ENCODE measurements at places on chromosomes 2 and 18. TPM values are rescaled to one million over a fixed set of nuclear protein-coding genes. Genes with fewer than 3 reads are reported as not detected.

Gene ETAA1
- total RNA-seq: 18.8 TPM

DNA sequence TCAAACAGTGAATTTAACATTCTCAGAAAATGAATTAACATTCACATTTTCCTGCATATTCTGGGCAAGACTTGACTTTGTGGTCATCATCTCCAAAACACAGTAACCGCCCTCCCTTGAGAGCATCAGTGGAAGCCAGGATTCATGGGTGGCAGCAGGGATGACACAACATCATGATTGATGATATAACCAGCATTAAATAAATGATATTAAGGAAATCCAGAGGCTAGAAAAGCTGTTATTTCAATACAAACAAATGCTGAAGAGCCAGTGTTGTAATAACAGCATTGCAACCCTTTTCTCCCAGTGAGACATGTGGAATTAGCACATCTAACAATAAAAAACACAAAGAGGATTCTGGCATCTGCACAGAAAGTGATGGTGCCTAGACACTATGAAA is 41.1 kb downstream of the CDC42EP3 start:
- no peaks in the 10 kb centered on the region for H3K36me3 ChIP-seq
- no peak overlapping the region for H3K4me3 ChIP-seq
- H3K27me3 ChIP-seq: no peaks in the 10 kb centered on the region

DNA sequence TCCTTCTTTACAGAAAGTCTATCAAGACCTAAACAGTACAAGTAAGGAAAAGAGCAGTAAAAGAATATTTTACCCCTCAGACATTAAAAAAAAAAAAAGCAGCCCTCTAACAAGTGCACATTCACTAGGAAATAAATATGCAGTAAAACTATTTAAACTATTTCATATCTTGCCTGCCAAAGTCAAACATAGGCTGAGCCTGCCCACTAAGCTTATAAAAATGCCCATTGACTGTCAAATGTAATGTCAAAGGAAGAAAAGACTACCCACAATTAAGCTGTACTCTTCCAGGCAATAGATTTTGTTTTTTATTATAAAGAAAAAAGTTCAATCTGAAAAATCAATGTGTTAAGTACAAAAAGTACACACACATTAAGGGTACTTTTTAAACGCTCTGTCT is 11.8 kb downstream of the ALS2 start:
- no peak overlapping the region for H3K4me3 ChIP-seq
- no peak overlapping the region for H3K27ac ChIP-seq
- no peaks in the 10 kb centered on the region for H3K27me3 ChIP-seq
- peaks cover 7% of the 10 kb centered on the region for H3K36me3 ChIP-seq
- DNase-seq: no peak

DNA sequence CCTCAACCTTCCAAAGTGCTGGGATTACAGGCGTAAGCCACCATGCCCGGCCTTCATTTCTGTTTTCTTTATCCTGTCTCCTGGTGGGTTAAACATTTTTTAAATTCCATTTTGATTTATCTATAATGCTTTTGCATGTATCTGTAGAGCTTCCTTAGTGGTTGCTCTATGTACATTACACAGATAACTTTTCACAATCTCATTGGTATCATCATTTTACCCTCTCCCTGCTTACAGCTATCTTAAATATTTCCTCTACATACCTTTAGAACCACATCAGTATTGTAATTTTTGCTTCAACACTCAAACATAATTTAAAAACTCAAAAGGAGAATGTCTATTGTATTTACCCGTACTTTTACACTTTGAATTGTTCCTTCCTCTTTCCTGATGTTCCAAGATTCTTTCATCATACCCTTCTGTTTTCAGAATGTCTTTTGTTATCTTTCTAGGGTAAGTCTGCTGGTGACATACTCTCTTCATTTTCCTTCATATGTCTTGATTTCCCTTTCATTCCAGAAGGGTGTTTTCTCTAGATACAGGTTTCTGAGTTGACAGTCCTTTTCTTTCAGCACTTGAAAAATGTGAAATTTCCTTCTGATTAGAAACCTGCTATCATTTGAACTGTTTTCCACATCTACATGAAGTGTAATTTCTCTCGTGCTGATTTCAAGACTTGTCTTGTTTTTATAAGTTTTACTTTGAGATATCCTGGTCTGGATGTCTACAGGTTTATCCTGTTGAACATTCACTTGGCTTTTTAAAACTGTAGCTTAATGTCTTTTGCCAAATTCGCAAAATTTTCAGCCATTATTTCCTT is 21.9 kb downstream of the PPP3R1 start:
- no peak for DNase-seq
- peaks cover 29% of the 10 kb centered on the region for H3K4me1 ChIP-seq
- H3K27ac ChIP-seq: no peak overlapping the region
- no peaks in the 10 kb centered on the region for H3K36me3 ChIP-seq

Gene CDH19
- 14.7 TPM for total RNA-seq

DNA sequence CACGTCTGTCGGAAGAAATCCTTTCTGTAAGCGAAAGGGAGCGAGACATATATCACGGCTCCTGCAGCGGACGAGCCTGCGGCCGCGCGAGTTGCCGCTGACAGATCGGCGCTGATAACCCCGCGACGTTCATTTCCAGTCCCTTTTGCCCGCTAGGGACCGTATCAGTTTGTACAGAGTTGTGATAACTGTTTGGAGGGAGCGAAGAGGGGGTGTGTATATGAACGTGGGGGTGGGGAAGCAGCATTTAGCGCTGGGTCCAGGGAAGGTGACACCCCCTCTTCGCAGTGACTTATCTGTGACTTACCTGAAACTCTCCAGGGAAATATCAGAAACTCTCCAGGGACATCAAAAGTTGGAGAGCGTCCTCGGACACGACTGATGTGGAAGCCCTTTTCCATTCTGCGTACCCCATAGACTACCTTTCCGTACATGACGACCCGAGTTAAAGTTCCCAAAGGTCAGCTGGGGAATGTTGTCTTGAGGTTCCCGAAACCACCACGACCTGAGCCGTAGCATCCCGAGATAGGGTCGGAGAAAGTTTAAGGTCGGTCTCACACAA is 948 bp upstream of the GATA6 start:
- H3K27ac ChIP-seq: no peak overlapping the region
- peaks cover 29% of the 10 kb centered on the region for H3K4me1 ChIP-seq
- H3K27me3 ChIP-seq: peaks cover 87% of the 10 kb centered on the region
- peak overlapping the region; percentile 86 for H3K4me3 ChIP-seq

- H3K4me1 ChIP-seq: no peaks in the 10 kb centered on the region
- DNase-seq: no peak
- peaks cover 13% of the 10 kb centered on the region for H3K36me3 ChIP-seq
- no peaks in the 10 kb centered on the region for H3K27me3 ChIP-seq
- no peak overlapping the region for H3K27ac ChIP-seq
These were observed 972 bp downstream of the RSAD2 start for GRCh38 chr2:6878549-6878948.

Gene NT5C1B
- not detected for total RNA-seq

Gene PLEK
- total RNA-seq: not detected

- H3K27ac ChIP-seq: no peak overlapping the region
- peaks cover 2% of the 10 kb centered on the region for H3K36me3 ChIP-seq
- DNase-seq: no peak
- peaks cover 10% of the 10 kb centered on the region for H3K4me1 ChIP-seq
These were observed 31.0 kb downstream of the VIT start for GRCh38 chr2:36727550-36727949.

GRCh38 chr2:58925676-58926081 is 684.6 kb upstream of the FANCL start:
- H3K36me3 ChIP-seq: no peaks in the 10 kb centered on the region
- no peaks in the 10 kb centered on the region for H3K27me3 ChIP-seq
- no peak overlapping the region for H3K27ac ChIP-seq
- no peaks in the 10 kb centered on the region for H3K4me1 ChIP-seq

- H3K4me3 ChIP-seq: no peak overlapping the region
- H3K4me1 ChIP-seq: peaks cover under 1% of the 10 kb centered on the region
- H3K27ac ChIP-seq: no peak overlapping the region
These were observed 87.3 kb upstream of the RMDN2 start for GRCh38 chr2:37837628-37838328.

Gene CFC1
- total RNA-seq: not detected

GRCh38 chr2:44569491-44569890 is 207.7 kb downstream of the CAMKMT start:
- H3K27ac ChIP-seq: no peak overlapping the region
- H3K4me3 ChIP-seq: no peak overlapping the region
- H3K4me1 ChIP-seq: no peaks in the 10 kb centered on the region
- H3K36me3 ChIP-seq: no peaks in the 10 kb centered on the region
- DNase-seq: no peak

Gene UGT1A9
- total RNA-seq: not detected

Gene VWA3B
- not detected for total RNA-seq

- H3K4me3 ChIP-seq: no peak overlapping the region
- DNase-seq: no peak
- no peak overlapping the region for H3K27ac ChIP-seq
- H3K36me3 ChIP-seq: no peaks in the 10 kb centered on the region
- peaks cover 2% of the 10 kb centered on the region for H3K27me3 ChIP-seq
These were observed 15.2 kb downstream of the IL18RAP start for GRCh38 chr2:102438111-102438510.

GRCh38 chr18:74110976-74111375 is 36.7 kb downstream of the FBXO15 start:
- H3K4me3 ChIP-seq: no peak overlapping the region
- DNase-seq: no peak
- H3K27me3 ChIP-seq: no peaks in the 10 kb centered on the region
- peaks cover 16% of the 10 kb centered on the region for H3K4me1 ChIP-seq

GRCh38 chr2:48397846-48398245 is 132.1 kb upstream of the STON1 start:
- H3K4me1 ChIP-seq: peaks cover 47% of the 10 kb centered on the region
- H3K27me3 ChIP-seq: no peaks in the 10 kb centered on the region
- H3K4me3 ChIP-seq: peak overlapping the region; percentile 77
- H3K36me3 ChIP-seq: no peaks in the 10 kb centered on the region
- H3K27ac ChIP-seq: peak overlapping the region; percentile 91

GRCh38 chr18:79322441-79322840 is 73.3 kb upstream of the NFATC1 start:
- no peak for DNase-seq
- peaks cover 33% of the 10 kb centered on the region for H3K36me3 ChIP-seq
- H3K27me3 ChIP-seq: no peaks in the 10 kb centered on the region
- H3K27ac ChIP-seq: no peak overlapping the region

Gene MALT1
- total RNA-seq: 17.6 TPM

Gene ERBB4
- 10.2 TPM for total RNA-seq

GRCh38 chr2:197786010-197786877 is 1.1 kb upstream of the BOLL start:
- H3K4me1 ChIP-seq: no peaks in the 10 kb centered on the region
- no peaks in the 10 kb centered on the region for H3K36me3 ChIP-seq
- H3K4me3 ChIP-seq: no peak overlapping the region
- H3K27ac ChIP-seq: no peak overlapping the region
- peaks cover 37% of the 10 kb centered on the region for H3K27me3 ChIP-seq
- DNase-seq: peak; percentile 14

DNA sequence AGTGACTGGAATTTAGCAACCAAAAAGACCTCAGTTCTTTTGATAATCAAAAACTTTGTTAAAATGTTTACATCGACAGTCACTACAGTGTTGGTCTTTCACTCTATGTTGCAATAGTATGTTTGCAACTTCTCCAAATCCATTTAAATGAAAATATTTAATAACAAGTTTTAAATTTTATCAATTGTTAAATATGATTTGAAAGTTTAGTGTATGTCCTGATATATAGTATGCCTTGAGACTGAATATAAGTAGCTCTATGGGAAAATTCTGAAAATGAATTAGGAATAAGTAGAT is 109.9 kb downstream of the ANKRD44 start:
- peaks cover 2% of the 10 kb centered on the region for H3K4me1 ChIP-seq
- no peaks in the 10 kb centered on the region for H3K36me3 ChIP-seq
- H3K4me3 ChIP-seq: no peak overlapping the region
- no peak overlapping the region for H3K27ac ChIP-seq

Measured in neural crest cell (in vitro differentiated cells).